ENCODE measurements at places on chromosomes 4 and X.

- no peak for DNase-seq
These were observed 769 bp upstream of the CPZ start for GRCh38 chr4:8591626-8592365.

DNA sequence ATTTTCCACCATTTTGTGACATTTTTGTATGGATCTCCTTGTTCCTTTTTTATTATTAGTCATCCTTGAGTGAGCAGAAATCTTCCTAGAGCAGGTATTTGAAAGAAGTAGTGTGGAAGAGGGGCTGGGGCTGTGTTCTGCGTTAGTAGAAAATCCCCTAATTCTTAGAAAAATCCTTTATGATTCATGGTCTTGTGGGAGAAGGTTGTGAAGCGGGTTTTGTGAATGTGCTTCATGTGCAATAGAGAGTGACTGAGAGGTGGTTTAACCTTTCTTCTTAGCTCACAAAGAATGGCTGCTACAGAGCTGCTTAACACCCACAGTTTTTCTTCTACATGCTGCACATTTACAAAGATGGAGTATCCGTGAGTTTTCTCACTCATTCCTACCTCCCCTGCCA is 220.5 kb downstream of the IDS start:
- DNase-seq: no peak

DNA sequence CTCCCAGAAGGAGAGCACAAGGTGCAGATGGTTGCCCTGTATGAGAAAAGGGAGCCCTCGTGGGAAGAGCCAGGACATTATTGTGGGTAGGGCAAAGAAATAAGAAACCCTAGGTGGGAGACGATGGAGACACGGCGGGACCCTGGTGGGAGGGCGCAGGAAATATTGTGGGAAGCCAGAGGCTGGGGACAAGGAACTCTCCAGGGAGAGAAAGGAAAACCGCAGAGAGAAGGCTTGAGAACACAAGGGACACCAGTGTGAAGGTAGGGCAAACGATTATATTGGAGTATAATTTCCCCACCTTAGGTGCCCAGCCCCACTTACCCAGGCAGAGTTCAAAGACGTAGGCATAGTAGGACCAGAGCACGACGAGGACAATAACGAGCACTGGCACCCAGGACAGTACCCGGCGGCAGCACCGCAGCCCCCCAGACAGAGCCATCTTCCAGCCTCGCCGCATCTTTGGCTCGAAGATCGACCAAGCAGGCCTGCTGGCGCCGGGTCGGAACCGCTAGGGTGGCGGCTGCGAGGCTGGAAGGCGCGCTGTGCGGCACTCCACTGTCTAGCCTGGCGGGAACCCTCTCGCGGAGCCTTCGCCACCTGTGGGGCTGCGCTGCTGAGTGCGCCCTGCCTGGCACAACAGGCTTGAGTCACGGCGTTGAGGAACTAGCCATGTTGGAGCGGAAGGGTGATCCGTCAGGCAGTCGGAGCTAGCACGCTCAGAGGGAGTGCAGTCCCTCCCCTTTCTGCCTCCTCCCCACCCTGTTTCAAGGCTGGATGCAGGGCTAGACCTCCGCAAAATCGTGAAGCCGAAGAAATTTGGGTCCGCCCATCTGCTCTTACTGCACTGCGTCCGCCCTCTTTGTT is at the start of gene ZDHHC15:
ZDHHC15 (minus strand) TSS at position 473 of the 867 bp plus-strand sequence; CDS start at position 460, 13 bp downstream.
- peak; percentile 4 for DNase-seq

DNA sequence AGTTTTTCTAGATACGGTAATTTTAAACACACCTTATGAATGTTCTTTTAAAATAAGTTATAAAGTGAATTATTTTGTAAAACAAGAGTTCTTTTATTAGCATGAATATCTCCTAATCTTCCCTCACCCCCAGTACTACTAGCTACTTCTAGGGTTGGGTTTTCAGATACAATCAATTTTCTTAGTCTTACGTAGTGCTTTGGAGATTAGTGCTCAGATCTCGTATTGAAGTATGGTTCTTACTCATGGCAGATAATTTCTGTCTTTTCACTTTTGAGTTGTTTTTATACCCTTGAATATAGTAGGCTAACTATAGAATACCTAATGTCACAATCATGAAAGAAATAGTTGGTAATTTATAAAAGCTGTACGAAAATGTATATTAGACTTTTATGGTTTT is 43.2 kb downstream of the CDKL5 start:
- no peak for DNase-seq

DNA sequence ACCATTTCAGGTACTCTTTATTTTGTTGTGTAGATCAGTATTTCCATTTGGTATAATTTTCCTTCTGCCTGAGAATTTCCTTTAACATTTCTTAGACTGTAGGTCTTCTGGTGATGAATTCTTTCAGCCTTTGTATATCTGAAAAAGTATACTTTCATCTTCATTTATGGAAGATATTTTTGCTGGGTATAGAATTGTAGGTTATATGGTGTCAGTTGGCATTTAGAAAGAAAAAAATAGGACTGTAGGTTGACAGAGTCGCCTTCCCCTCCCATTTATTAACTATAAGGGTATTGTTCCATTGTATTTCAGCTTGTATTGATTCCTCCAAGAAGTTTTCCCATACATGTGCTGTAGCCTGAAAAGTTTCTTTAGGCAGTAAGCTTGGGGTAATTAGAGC is 71.9 kb downstream of the KDM6A start:
- no peak for DNase-seq

GRCh38 chr4:125321709-125322365 is 7.1 kb downstream of the FAT4 start:
- DNase-seq: no peak

GRCh38 chr4:39877971-39878370 is 99.7 kb downstream of the PDS5A start:
- DNase-seq: no peak

DNA sequence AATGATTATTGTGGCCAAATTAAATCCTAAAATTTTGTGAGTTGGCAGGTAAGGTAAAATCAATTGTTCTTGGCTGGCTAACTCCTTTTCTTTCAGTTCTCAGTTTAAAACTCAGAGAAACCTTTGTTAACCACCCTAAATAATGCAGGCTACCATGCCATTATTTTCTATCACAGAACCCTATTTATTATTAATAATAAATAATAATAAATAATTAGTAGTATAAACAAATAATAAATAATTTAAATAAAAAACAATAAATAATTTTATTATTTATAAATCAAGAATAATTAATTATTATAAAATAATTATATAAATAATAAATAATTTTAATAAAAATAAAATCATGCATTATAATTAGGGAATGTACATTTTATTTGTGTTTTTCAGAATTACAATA is 390.3 kb downstream of the ARHGAP24 start:
- DNase-seq: no peak

- no peak for DNase-seq
These were observed at the start of gene CSN1S1 for GRCh38 chr4:69930768-69931167. CSN1S1 (plus strand) TSS chr4:69931068; CDS start chr4:69932556, 1,488 bp downstream.

DNA sequence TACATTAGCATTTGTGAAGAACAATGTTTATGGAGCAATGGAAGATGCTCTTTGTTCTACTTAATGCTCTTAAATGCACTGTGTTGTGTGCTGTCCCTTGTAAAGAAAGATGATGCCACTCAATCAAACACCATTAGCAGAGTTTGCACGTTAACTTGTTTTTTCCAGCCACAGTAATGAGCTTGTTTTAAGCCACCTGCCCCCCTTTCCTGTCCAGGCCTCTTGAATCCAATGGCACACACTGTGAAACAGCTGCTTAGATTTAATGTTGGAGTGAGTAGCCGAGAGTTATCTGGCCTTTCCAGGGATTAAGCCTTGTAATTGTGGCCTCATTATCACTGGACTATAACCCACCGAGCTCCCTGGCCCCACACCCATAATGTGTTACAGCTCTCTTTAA is 86.0 kb downstream of the PAK3 start:
- no peak for DNase-seq

GRCh38 chr4:181146051-181146450 is 1097.2 kb upstream of the TENM3 start:
- no peak for DNase-seq

DNA sequence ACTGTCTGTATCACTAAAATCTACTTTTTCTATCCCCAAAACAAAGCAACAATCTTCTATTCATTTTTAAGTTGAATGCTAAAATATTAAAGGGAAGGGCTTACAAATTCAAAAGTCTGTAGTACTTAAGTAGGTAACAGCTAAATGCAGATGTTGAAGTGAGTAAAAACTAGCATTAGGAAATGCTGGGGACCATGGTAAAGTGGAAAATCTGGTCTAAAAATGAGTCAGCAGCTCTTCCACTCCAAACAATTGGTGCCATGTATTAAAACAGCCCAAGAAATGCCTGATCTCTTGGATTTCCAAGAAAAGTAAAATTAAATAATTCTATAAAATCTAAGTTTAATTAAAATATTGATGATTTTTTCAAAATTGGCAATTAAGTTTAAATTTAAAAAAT is 73.3 kb upstream of the PPP3CA start:
- no peak for DNase-seq

- no peak for DNase-seq
These were observed 7.7 kb downstream of the OCIAD2 start for GRCh38 chr4:48898733-48899431.

DNA sequence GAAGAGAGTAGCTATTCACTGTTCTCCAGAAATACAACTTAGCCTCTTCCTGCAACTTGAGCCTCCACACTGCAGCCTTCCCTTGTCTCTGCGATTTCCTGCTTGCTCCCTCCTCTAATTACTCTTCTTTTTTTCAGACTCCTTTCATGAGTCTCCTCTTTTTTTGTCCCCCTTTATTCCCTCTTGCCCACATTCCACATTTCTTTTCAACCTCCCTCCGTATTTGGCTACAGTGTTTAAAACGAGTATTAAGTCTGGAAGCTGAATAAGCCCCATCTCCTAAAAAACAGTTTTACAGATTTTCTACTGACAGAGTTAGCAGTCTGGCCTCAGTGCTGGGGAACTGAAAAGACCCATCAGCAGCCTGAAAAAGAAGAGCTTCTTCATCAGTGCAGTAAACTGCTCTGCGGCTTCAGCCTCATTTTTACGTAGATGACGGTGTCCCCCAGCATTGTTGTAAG is 141.5 kb downstream of the TENM3 start:
- DNase-seq: no peak

DNA sequence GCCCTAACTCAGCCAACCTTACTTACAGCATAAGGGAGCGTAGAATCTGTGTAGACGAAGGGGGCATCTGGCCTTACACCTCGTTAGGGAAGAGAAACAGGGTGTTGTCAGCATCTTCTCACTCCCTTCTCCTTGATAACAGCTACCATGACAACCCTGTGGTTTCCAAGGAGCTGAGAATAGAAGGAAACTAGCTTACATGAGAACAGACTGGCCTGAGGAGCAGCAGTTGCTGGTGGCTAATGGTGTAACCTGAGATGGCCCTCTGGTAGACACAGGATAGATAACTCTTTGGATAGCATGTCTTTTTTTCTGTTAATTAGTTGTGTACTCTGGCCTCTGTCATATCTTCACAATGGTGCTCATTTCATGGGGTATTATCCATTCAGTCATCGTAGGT is 14.6 kb downstream of the PLP1 start:
- DNase-seq: no peak

- no peak for DNase-seq
These were observed 367.9 kb upstream of the FAM47C start for GRCh38 chrX:36640232-36640631.

Measured in effector CD8-positive, alpha-beta T cell (primary cell).